ENCODE measurements at places on chromosomes 13 and 19. TPM values are rescaled to one million over a fixed set of nuclear protein-coding genes. Genes with fewer than 3 reads are reported as not detected.

Gene COX7A1
- not detected for total RNA-seq

Gene LHB
- total RNA-seq: not detected

Gene TYROBP
- 25.0 TPM for total RNA-seq

DNA sequence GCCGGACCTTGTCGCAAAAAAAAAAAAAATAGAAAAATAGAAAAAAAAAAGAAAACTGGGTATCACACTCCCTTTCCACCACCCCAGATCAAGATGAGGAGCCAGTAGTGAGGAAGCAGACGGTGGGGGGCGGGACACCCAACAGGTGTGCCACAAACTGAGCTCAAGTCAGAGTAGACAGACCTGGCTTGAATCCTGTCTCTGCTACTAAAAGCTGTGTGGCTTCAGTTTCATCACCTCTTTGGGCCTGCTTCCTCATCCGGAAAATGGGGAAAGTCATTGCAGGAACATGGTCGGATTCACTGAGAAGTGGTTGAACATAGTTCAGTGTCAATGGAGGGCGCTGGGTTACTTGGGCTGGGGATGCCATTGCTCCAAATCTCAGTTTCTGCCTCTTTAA is 2.9 kb downstream of the HIF3A start:
- DNase-seq: no peak

DNA sequence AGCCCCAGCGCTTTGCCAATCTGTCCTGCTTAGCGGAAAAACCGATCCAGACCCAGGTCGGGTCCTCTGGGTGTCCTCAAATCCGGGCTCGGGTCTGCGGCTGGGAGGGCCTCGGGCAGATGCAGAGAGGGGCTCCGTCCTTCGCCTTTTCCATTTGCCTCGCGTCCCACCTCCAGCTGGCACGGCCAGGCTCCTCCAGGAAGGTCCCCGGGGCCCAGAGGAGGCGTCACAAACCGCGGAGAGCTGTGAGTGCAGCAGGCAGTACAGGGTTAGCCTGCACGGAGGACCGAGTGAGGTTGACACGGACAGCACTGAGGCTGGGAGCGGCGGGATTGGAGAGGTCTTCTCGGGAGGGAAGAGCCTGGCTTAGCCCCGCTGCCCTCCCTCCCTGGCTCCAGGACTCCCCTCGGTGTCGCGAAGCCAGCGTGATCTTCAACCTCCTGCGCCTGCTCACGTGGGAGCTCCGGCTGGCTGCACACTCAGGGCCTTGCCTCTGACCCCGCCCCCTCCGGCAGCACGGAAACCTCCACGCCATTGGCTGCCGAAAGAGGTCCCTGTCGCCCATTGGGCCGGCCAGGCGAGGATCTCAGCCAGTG is 2.8 kb upstream of the IFNL2 start:
- DNase-seq: no peak

DNA sequence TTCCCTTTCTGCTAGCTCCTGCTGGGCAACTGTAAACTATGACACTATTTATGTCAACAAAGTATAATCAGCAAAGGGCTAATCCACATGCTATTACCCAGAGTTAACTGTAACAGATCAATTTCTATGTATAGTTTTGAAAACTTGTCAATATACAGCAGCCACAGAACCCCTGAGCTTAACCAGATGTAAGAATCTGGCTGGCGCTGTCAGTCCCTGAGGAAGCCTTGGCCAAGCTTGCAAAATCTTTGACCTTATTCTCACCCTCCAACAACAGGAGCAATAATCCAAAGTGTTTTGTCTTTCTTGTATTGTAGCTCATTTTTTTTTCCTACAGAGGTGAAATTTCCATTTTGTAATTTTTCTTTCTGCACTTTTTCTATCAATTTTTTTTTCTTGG is 1230.1 kb upstream of the SLC10A2 start:
- no peak for DNase-seq

DNA sequence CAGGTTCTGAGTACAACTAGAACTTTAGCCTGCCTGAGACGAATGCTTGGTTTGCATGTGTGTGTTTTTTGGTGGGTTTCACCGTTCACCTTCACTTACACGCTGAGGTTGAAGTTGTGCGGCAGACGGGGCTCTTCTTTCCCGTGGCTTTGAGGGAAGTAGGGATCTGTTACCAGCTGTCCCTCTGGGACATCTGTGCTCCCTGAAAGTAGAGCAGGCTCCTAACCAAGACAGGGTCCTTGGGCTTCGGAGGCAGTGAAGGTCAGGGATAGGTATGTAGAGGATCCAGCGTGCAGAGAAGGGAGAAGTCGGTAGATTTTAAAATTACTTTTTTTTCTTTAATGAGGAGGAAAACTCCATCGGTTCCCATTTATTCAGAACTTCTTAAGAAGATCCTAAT is 48.7 kb downstream of the ZNF536 start:
- DNase-seq: no peak

- DNase-seq: no peak
Measured at GRCh38 chr19:52670046-52670445, 31.9 kb upstream of the ZNF83 start.

DNA sequence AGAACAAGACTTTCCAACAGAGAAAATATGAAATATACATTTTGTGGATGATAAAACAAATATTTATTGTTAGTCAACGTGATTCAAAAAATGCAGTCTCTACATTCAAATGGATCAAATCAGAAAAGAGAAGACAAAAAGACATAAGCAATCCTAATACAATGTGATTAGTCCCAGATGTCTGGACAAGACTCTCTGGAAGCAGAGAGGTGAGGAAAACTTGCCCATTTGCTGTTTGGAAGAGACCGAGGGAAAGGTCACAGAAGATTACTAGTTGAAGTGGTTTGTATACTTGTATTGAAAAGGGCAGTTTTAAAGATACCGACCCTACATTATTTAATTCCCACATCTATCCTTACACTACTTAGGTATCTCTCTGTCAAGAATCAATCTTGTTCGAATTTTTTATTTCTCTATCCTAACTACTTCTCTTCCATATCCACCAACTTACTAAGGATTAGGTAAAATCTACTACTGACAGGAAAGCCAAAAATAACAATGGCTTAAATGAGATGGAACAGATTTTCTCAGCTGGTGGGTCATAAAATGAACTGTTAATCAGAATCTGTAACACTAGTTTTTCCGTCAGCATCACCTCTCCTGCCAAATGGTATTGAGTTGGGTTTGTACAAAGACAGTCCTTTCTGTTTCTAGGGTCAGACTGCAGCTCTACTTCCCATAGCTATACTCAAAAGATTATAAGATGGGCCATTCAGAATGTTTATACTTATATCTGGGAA is 497.1 kb downstream of the DCT start:
- DNase-seq: no peak

DNA sequence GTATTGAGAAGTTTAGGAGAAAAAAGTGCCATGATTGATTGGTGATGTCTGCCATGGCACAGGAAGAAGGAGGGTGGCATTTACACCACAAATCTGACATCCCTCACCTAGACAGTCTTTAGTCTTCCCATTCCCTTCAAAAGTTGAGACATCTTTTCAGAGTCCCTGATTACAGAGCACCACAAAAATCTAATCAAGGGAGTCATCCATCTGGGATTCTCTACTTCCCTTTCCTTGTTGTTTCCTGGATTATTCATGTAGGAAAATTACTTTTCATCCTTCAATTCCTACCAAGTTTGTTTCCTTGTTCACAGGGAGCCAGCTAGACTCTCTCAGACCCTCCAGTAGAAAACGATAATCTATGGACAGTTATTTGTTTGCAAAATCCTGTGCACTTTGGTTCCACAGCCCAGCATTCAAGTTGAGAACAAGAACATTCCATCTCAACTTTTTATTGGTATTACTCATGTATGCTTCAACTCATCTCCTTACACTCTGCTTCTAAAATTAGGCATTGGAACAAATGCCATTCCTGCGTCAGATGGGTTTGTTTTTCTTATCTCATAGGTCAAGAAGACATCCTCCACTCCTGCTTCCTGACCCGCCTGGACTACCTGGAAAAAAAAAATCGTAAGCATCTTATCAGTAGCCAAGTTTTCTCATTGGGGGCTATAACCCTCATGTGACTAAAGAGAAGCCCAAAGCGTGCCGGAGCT is 259.9 kb downstream of the FOXO1 start:
- DNase-seq: no peak

DNA sequence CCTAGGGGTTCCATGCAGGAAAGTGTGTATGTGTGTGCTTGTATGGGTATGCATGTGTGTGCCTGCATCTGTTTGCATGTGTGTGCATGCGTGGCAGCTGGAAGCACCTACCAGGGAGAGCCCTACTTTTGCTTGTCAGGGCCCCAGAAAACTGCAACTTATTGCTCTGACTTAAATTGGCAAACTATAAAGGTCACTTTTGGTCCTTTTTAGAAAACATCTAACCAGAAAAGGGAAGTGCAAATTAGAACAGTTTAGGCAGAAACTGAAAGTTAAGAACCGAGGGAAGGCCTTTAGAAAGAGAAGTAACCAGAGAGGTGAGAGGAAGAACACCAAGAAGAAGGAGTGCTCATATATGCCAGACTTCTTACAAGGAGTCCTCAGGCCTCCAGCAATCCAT is 32.5 kb downstream of the DLEU7 start:
- no peak for DNase-seq

- no peak for DNase-seq
Measured at GRCh38 chr19:4414144-4414799, 11.8 kb downstream of the CHAF1A start.

GRCh38 chr19:56751078-56751489 is 79.5 kb upstream of the ZNF835 start:
- no peak for DNase-seq

DNA sequence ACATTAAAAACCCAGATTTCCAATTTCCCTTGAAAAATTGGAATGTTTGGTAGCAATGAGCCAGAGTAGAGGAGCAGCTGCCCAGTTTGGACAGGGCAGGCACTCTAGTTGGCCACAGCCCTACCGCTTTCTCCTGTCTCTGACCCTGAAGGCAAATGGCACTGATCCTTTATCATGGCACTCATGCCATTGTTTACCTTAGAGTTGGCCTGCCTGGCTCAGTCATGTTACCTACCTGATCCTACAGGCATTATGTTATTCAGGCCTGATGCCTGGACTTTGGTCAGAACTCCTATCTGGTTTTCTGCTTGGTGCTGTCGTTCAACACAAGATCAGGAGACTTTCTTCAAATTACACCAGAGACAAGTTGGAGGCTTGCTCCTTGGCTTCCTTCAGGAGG is 24.9 kb upstream of the TDRD3 start:
- DNase-seq: no peak

DNA sequence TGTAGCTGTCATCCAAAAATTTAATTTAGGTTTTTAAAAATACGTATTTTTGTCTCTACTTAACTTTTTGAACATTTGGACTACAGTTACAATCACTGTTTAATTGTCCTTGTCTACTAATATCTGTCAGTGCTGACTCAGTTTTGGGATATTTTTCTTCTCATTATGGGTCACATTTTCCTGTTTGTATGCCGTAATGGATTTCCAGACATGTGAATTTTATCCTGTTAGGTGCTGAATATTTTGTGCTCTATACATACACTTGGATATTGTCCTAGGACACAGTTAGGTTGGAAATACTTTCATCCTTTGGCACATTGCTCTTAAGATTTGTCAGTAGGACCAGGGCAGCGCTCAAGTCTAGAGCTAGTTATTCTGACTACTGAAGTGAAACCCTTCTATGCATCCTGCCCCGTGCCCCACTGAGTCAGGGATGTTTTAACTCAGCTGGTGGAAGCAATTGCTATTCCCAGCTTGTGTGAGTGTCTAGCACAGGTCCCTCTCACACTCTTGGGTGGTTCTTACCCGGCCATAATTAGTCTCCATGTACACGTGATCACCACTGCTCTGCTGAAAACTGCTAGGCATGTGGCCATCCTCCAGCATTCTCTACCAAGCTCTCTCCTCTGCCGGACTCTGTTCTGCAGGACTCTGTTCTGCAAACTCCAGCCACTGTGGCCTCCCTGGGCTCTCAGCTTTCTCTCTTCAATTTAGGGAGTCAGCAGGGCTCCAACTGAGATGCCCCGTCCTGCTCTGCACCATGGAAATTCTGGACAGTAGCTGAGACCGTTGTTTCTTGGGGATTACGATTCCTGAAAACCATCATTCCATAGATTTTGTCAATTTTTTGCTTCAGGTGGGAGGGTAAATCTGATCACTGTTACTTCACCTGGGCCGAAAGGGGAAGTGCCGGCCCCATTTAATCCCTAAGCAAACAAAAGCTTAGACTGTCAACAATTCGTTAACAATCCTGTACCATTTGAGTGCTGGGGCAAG is 11.1 kb downstream of the PROZ start:
- no peak for DNase-seq

DNA sequence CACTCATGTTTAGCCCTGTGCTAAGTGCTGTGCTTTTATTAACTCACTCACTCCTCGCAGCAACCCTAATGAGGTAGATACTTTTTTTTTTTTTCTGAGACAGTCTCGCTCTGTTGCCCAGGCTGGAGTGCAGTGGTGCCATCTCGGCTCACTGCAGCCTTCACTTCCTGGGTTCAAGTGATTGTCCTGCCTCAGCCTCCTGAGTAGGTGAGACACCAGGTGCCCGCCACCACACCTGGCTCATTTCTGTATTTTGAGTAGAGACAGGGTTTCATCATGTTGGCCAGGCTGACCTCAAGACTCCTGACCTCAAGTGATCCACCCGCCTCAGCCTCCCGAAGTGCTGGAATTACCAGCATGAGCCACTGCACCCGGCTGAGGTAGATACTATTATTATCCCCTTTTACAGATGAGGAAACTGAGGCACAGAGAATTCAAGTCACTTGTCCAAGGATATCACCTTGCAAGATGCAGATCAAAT is 2.5 kb downstream of the ITPKC start:
- no peak for DNase-seq

DNA sequence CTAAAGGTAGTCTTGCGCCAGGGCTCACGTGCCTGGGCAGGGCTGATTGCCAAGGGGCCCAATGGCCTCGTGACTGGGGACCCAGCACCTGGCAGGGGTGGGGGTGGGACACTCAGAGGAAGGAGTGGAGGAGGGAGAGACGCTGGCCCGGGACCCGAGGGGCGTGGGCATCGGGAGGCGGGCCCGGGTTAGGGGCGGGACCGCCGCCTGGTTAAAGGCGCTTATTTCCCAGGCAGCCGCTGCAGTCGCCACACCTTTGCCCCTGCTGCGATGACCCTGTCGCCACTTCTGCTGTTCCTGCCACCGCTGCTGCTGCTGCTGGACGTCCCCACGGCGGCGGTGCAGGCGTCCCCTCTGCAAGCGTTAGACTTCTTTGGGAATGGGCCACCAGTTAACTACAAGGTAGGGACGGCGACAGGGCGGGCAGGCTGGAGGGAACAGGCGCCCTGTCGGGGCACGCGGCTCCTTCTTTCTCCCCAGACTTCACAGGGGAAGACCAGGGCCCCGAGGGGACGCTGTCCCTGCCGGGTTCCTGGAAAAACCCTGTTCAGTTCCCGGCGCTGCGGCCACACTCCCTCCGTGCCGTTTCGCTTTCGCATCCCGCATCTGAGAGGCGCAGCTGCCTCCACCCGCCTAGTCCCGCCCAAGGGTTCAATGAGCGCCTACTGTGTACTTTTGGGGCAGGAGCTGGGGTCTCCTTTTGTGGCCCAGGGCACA is at the start of gene IFI30:
IFI30 (plus strand) TSS at position 242 of the 717 bp plus-strand sequence; CDS start at position 271, 29 bp downstream.
- no peak for DNase-seq

Measured in hematopoietic multipotent progenitor cell (in vitro differentiated cells).